ENCODE measurements at places on chromosomes 1 and 21.

DNA sequence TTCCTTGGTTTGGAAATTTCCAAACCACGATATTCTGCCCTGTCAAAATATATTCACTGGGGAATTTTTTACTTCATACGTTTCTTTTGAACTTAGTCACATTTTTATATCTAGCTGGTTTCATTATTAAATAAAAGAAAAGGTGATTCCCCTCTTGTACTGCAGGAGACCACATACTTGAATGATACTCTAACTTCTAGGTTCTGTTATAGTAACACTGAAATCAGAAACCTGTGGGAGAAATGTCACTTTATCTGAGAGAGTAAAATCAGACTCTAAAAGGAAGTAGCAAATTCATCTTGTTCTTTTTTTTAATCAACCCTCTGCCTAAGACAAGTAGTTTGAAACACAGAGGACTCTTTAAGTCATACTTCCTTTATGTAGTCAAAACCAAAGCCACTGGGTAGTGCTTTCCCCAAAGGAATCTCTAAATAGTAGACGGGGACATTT is 34.4 kb downstream of the MRPL39 start:
- DNase-seq, result peak; percentile 62

GRCh38 chr21:45299026-45299863 is 11.6 kb upstream of the POFUT2 start:
- no peak for DNase-seq

GRCh38 chr1:171819946-171820345 is 21.4 kb upstream of the DNM3 start:
- DNase-seq, result no peak

DNA sequence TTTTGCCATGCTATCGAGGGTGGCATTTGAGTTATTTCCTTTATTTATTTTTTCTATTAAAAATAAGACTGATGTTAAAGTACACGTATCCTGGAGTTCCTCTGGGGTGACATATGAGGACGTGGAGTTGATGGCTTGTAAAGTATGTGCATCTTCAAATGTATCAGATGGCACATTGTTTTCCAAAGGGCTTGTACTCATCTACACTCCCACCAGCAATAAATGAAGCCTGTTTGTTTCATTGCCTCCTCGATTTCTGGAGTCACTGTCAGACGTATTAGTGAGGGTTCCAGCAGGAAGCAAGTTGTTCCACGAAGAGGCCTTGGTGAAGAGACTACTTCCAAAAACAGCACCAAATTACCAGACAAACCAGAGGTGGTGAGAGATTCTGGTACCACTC is 423.9 kb downstream of the NPHP4 start:
- DNase-seq, result no peak

DNA sequence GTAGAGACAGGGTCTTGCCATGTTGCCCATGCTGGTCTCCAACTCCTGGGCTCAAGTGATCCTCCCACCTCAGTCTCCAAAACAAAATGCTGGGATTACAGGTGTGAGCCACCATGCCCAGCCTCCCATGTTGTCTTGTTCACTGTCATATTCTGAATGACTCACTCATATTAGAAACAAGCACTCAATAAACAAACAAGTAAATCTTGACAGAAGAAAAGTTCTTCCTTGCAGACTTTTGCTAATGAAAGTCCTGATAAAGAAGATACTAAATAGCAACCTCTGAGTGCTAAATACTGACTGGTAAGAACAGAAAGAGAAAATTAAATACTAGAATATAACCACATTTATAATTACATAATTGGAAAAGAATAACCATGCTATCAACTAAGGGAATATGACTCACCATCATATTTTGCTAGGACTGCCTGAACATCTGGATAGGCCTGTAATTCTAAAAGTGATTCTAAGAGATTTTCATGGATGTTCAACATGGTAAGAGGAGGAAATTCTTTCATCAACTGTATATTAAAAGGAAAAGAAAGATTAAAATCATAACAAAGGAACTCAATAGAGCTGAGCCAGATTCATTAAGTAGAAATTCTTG is 37.3 kb downstream of the ST7L start:
- no peak for DNase-seq

GRCh38 chr1:176826265-176826664 is 338.2 kb downstream of the ASTN1 start:
- DNase-seq, result no peak

DNA sequence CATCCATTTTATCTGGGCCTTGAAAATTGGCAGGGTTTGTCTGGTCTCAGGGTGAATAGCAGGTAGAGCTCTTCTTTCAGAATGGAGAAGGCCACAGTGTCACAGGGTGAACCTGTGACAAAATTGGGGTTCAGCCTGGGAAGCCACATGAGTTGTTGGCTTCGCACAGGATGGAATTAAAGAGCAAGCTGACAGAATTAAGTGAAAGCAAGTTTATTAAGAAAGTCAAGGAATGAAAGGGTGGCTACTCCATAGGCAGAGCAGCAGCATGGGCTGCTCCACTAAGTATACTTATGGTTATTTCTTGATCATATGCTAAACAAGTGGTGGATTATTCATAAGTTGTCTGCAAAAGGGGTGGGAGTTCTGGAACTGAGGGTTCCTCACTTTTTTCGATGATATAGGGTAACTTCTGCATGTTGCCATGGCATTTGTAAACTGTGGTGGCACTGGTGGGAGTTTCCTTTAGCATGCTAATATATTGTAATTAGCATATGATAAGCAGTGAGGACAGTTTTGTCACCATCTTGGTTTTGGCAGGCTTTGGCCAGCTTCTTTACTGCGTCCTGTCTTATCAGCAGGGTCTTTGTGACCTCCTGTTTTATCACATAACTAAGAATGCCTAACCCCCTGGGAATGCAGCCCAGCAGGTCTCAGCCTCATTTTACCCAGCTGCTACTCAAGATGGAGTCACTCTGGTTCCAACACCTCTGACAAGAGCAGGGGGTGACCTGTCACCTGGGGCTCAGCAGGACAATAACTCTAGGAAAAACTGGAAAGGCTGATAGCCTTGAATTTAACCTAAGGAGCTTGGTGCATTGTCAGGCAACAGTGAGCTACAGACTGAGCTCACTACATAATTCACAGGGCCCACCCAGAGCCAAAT is 5.1 kb downstream of the IFNAR2 start:
- no peak for DNase-seq

DNA sequence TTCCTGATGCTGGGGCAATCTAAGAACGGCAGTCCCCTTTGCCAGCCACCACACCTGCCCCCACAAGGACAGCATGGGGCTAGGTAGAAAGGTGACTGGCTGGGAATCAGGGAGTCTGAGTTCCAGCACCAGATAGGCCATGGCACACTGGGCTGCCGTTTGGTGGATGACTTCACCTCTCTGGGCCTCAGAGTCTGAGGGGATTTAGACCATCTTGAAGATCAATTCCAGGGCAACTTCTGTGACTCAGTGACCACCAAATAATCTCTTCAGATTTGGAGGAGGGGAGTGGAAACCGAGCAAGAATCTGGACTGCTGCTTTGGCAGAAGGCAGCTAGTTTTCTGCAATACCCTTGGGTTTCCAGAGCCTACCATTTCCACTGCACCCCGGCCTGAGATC is 92.1 kb upstream of the EDN2 start:
- no peak for DNase-seq

DNA sequence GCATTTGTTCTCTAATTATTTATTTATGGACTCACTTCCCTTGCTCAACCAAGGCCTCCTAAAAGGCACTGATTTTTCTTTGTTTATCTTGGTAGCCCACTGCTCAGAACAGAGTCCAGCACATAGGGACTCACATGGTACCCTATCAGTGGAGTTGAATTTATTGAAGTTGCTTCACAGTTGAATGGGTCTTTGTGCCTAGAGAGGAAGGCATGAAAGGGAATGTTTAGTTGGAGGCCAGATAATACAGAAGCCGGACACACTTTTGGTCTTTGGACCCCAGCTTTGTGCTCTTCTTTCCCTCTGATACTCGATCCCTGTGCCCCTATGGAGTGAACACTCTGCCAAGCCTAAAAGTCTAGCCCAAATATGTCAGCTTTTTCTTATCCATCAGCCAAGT is 429.0 kb downstream of the PRDM2 start:
- no peak for DNase-seq

GRCh38 chr1:186578325-186579016 is 101.8 kb downstream of the PTGS2 start:
- peak; percentile 40 for DNase-seq

DNA sequence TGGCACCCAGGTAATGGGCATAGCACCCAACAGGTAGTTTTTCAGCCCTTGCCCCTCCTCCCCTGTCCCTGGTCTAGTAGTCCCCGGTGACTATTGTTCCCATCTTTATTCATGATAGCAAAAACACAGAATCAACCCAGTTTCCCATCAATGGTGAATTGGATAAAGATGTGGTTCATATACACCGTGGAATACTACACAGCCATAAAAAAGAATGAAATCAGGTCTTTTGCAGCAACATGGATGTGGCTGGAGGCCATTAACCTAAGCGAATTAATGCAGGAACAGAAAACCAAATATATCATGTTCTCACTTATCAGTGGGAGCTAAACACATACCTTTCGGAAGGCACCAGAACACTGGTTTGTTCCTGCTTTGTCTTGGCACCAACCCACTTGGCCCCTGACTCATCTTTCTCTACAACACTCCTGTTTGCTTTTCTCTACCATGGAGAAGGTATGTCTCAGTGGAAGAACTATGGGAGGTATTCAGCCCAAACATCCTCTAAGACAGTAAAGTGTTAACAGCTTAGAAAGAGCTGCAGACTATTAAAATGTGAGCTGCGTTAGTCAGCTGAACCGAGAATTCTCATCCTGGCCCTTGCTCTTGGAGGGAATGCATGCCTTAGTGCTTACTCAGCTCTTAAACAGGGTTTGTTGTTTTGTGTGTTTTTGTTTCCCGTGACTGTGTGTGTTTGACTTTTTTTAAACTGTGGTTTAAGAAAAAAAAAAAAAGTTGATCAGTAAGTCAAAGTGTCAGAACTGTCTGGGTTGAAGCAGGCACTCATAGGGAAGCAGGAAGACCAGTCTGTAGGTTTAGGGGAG is 203.0 kb downstream of the TOMM20 start:
- DNase-seq, result peak; percentile 100

DNA sequence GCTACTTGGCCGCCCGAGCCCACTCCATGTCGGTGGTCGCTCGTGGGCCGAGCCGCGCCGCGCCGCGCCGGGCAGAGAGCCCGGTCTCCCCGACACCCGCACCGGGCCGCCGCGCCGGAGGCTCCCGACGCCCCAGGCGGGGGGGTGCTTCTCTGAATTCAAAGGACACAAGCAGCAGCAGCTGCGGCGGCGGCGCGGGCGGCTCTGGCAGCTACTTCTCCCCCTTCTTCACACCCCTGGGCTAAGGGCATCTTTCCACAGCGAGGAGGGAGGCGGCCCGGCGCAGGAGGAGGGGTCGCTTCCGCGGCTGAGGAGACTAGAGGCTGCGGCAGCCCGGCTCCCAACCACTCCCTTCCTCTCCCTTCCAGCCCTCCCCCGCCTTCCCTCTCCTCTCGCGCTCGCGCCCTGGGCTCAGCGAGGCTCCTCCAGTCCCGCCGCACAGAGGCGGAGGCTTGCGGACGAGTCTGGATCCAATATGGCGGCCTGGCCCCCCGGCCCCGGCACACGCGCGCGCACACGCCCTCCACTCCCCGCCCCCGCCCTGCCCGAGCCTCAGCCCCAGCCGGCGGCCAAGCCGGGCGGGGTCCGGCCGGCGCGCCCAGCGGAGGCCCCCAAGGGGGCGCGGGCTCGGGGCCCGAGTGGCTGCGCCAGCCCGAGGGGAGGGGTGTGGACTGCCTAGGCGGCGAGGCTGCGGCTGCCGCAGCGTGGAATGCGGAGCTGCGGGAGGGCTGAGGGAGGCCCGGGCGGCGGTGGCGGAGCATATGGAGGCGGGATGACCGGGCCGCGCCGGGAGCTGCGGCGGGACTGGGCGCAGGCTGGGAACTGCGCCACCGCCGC is at the start of gene CDC42BPA:
Gene CDC42BPA, minus strand, starts transcription at position 477 of the 837 bp plus-strand sequence. CDS start 1,310 bp downstream, outside the sequence.
- DNase-seq, result peak; percentile 91

DNA sequence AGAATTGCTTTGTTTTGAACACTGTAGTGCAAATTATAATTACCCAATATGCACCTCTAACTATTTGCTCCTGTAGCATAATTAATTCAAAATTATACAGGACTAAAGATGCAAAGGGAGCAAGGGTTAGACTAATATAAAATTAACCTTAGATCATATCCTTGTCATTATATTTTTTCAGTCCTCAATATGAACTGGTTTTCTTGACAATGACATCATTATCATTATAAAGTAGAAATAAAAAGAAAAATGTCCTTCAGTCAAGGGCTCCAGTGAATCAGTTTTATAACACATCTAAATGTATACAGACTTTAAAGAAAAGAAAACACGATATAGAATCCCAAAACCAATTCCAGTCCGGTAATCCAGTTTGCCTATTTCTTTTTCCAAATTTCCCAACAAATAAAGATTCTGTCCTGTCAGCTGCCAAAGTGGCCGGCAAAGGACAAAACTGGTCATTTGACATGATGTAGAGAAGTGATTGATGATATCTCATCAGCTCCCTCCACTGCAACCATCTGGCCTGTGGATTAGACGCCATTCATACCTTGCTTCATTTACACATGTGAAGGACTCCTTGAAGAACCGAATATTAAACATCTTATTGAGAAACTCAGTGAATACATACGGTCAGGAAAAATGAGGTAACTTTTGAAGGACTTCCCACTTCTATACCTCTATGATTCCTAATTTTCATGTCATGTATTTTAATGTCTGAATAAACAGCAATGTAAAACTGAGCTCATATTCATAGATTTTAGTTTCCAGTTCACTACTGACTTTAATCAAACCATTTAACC is 15.5 kb downstream of the DPYD start:
- no peak for DNase-seq

DNA sequence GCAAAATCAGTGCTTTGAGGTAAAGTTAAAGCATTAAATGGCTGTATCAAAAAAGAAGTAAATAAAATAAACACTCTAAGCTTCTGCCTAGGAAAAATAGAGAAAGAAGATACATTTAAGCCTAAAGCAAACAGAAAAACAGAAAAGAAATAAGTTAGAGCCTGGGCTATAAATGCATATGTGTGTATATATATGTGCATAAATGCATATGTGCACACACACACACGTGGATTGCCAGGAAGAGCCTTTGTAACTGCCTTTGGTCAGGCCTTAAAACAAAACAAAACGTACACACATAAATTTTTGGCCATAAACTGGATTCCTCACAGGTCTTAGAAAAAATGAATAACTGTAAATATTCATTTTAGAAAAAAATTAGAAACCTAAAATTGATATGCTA is 925.8 kb downstream of the MRPL39 start:
- no peak for DNase-seq

DNA sequence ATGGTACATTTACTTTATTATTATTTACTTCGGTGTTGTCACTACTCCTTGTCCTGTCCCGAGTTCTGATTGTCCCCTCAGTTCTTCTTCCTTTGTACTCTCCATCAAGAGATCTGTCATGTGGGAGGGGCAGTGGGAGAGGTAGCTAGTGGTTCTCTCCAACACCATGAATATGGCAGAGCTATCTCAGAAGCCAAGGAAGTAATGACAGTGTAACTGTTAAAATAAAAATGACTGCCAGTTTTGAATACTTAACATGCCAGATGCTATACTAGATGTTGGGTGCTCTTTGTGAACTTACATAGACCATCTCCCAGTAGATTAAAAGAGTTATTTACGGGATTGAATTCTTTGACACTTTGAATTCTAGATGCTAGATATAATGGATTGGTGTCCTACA is 28.6 kb downstream of the IVNS1ABP start:
- no peak for DNase-seq

Data from kidney tubule cell (primary cell).